Endothelial cell of umbilical vein (primary cell): ENCODE measurements at places on chromosomes 7 and 10. TPM values are rescaled to one million over a fixed set of nuclear protein-coding genes. Genes with fewer than 3 reads are reported as not detected.

OPALIN gene
- not detected in 2 replicates for polyA plus RNA-seq

HOXA6 gene
- 7.8 and 10.0 TPM in 2 replicates for polyA plus RNA-seq

SPDYE3 gene
- not detected in 2 replicates for polyA plus RNA-seq

OR2A12 gene
- polyA plus RNA-seq = not detected in 2 replicates

WDFY4 gene
- 10.1 and 11.7 TPM in 2 replicates for polyA plus RNA-seq

LDB1 gene
- 137 and 149 TPM in 2 replicates for polyA plus RNA-seq

AKR1C8 gene
- polyA plus RNA-seq = not detected in 2 replicates

CRPPA gene
- polyA plus RNA-seq = 0.58 and 0.64 TPM in 2 replicates

SPRN gene
- 0.03 TPM in 1 of 2 replicates, not detected in the other for polyA plus RNA-seq

ACBD7 gene
- polyA plus RNA-seq = 1.2 TPM in 2 replicates

EPHA1 gene
- 0.06 and 0.07 TPM in 2 replicates for polyA plus RNA-seq

TNKS2 gene
- 10.9 and 13.6 TPM in 2 replicates for polyA plus RNA-seq

SLC13A1 gene
- polyA plus RNA-seq = not detected in 2 replicates

AP4M1 gene
- 27.4 and 31.4 TPM in 2 replicates for polyA plus RNA-seq

LIPM gene
- not detected in 2 replicates for polyA plus RNA-seq

CLRN3 gene
- polyA plus RNA-seq = 0.07 and 0.14 TPM in 2 replicates

TFR2 gene
- 0.32 and 0.37 TPM in 2 replicates for polyA plus RNA-seq

HPSE2 gene
- not detected in 2 replicates for polyA plus RNA-seq
